ENCODE measurements at places on chromosomes 4 and X.
A peak's percentile ranks its signal among the peaks of the same experiment; 100 is the strongest.

DNA sequence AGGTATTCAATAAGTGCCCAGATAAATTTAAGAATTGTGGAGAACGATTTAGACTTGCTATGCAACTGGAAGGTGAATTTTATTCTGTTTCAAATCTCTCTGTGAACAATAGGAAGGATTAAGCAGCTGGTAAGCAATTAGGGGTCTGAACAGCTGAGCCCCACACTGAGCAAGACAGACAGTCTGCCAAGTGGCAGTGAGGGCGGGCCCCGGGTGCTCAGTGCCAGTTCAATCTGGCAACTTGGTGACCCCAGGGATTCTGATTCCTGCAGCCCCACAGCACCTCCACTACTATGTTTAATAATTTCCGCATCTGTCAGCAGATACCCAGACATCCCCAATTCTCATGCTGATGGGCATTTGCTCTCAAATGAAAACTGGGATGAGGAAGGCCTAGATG, 317.3 kb downstream of the PPP1R2C start:
- DNase-seq = no peak

DNA sequence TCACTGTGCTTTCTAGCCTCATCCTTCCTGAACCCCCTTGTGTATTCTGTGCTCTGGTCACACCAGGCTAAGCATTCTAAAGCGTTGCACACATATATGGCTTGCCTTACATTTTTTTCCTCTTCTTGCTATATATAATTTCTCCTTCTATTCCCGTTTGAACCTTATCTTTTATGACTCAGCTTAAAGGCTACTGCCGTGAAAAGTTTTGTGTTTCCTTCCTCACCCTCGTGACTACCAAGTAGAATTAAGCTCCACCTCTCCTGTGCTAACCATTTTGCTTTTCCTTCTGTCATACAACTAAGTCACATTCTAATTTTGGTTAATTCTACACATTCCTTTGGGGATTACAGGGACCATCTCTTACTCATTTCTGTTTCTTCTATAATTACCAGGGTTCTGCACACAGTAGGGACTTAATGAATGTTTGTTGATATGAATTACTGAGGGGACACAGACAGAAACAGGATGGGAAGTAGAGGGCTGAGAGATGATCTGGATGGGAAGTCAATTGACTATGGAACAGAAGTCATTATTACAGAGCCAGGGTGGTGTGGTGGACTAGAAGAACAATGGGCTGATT, 67.1 kb downstream of the DOCK11 start:
- no peak for DNase-seq

DNA sequence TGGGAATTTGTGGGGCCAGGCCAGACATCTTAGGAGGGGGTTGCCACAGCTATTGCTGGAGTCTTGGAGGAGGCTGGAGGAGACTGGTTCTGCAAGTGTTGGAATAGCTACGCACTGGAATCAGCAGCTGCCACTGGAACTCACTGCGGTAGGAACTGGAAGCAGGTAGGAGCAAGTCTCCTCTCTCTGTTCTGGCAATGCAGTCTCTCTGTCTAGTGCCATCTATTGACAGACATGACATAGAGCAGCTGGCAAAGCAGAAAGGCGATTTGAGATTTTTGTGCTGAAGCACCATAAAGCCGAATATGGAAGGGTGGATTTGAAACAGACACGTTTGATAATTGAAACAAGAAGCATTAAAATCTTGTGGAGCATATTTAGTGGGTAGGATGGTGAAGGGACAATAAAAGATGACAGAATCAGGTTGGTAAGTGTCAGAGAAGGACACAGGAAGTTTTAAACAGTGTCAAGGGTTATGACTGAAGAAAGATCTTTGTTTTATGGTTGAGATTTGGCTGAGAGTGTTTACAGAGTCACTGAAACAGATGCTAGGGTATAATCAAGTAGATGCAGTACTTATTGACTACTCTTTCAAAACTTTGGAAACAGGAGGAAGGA, 23.5 kb upstream of the SYNPO2 start:
- DNase-seq = peak; percentile 19

- DNase-seq = no peak
These were observed 30.8 kb downstream of the RBBP7 start for GRCh38 chrX:16839219-16839851.

- no peak for DNase-seq
These were observed 18.7 kb upstream of the GLRB start for GRCh38 chr4:157057218-157057617.

DNA sequence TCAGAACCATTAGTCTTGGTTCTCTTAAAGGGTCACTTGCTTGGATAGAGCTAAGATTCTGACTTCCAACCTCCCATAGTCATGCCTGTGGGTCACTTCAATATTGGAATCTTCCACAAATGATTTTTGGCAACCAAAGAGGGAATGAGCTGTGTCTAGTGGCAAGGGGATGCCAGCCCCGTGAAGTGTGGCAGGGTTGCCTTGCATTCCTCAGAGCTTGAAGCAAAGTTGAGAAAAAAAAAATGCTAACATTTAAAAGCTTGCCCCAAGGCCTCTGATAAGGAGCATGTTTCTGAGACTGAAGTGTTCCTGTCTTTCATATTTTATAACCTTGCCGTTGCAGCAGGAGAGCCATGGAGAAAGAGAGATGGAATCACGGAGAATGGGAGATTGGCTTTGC, 120.2 kb downstream of the PAPSS1 start:
- no peak for DNase-seq

GRCh38 chr4:127400731-127401346, 231.9 kb upstream of the INTU start:
- DNase-seq = no peak

All from NCI-H2081 treated with DMSO at 0.1 percent for 48 hours (cell line).